ENCODE measurements at places on chromosomes 12 and 14.

- no peak for DNase-seq
These were observed 33.7 kb downstream of the TCTN1 start for GRCh38 chr12:110647631-110648040.

- no peak for DNase-seq
These were observed 84.0 kb downstream of the MSRB3 start for GRCh38 chr12:65362234-65363031.

GRCh38 chr12:3803865-3804472, 51.1 kb upstream of the CRACR2A start:
- DNase-seq, result peak; percentile 75

- DNase-seq, result no peak
These were observed 152.0 kb downstream of the TMEM132C start for GRCh38 chr12:128418944-128419343.

GRCh38 chr12:67426067-67426466, 156.9 kb downstream of the CAND1 start:
- no peak for DNase-seq

- no peak for DNase-seq
These were observed 217.3 kb downstream of the MON2 start for GRCh38 chr12:62683776-62684569.

DNA sequence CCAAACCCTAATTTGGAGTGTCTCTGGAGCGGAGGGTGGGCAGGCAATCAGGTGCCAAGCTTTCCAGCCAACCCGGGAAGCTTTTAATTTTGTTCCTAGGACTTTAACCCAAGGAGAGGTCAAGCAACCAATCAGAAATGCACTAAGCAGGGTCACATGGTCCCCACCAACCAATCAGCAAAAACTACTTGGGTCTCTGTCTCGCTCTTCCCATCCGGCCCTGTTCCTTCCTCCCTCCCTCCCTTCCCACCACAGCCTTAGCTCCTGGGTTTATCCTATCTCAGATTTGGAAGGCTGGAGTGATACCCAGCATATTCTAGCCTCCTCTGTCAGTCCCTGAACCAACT, 7.3 kb downstream of the HOXC5 start:
- DNase-seq, result no peak

GRCh38 chr12:116426391-116427136, 132.6 kb upstream of the MAP1LC3B2 start:
- DNase-seq, result peak; percentile 94

DNA sequence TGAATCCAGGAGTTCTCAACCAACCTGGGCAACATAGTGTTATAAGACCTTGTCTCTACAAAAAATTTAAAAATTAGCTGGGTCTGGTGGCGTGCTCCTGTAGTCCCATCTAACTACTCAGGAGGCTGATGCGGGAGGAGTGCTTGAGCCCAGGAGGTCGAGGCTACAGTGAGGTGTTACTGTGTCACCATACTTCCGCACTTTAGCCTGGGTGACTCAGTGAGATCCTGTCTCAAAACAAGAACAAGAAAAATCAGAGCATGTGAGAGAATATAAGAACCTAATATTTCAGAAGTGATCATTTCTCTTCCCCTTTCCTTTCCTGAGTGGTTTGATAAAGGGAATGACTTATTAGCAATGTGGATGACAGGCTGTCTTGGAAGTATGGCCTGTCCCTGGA, 9.5 kb downstream of the TRAF3 start:
- no peak for DNase-seq

DNA sequence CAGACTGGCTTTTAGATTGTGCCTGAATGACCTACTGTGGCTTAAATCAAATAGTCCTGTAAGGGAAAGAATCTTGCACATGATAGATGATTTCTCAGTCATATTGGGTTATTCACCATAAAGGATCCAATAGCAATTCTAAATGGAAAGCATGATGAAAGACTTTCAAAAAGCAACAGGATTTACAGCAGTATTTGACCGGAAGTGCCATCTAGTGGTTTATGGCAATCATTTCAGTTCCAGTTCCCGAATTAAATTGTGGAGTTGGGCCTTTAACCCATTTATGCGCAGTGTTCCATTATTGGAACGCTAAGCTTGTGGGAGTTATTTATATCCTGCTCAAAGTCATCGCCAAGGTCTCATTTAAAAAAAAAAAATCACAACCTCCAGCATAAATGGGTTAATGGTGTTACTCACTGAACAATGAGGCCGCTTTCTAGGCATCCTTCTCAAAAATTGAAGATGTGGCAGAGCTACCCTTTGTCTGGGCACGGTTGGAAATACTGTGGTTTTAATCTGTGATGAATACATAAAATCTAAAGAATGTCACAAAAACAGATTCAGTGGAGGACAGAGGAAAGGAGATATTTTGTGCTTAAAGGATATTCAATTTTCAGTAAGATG, 60.8 kb upstream of the REP15 start:
- peak; percentile 74 for DNase-seq

DNA sequence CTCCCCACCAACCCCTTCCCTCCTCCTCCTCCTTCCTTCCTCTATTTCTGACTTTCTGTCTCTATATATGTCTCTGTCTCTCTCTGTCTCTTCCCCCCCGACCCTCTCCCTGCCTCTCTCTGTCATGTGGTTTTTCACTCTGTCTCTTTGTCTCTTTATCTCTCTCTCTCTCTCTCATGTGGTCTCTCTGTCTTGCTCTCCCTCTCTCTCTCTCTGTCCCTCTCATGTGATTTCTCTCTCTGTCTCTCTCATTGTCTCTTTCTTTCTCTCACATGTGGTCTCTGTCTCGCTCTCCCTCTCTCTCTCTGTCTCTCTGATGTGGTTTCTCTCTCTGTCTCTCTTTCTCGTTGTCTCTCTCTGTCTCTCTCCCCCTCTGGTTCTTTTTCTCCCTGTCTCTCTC, 59.3 kb downstream of the PHETA1 start:
- no peak for DNase-seq

- DNase-seq, result no peak
These were observed 75.1 kb downstream of the SLC24A4 start for GRCh38 chr14:92397953-92398564.

DNA sequence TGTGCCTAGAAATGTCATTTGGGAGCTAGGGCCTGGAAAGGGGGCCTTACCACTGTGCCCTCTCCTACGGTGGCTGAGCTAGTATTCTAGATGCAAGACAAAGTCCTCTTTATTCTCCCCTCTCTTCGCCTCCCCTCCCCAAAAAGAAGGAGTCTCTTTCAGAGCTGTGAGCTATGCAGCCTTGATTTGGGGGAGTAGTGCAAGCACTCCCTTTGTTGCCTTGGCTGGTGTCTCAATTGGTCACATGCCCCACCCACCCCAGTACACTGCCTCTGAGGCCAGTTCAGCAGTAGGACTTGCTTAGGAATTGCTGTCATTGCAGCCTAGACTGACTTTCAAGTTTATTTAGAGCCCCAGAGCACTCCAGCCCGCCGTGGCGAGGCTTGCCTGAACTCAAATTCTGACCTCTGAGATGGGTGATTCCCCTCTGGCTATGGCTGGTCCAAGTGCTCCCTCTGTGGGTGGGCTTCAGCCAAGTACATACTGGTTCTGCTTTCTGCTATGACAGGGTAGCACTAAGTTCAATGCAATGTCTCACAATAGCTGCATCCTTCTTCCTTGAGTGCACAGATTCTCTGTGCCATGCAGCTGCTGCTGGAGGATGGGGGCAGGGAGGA, 37.0 kb upstream of the FBXO33 start:
- no peak for DNase-seq

DNA sequence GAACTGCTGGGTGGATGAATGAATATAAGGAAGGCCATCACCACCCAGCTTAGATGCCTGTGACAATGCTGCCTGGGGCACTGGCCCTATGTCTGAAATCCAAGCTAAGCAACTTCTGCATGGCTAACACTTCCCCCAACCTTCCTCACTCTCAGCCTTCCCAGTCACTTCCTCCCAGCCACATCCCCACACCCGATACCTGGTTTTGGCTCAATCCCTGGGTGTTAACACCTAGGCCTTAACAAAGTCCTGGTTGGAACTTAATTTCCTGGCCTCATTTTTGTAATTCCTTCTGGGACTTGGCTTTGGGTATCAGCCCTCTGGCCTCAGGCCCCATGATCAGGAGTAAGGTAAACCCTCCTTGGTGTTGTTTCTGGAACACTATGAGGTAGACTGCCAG, 110.0 kb downstream of the EFCAB11 start:
- DNase-seq, result no peak

DNA sequence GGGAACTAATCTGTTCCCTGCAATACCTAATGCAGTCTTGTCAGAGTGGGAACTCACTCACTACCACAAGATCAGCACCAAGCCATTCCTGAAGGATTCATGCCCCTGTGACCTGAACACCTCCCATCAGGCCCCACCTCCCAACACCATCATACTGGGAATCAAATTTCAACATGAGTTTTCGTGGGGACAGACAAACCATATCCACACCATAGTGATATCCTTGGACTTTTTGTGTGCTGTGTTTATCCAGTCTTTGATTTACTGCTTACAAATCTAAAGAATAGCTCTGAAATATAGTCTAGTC, 243.5 kb downstream of the FBXL14 start:
- DNase-seq, result no peak

- peak; percentile 60 for DNase-seq
These were observed 113.7 kb downstream of the NCOR2 start for GRCh38 chr12:124453419-124454351.

- DNase-seq, result no peak
These were observed 22.0 kb upstream of the TMED10 start for GRCh38 chr14:75198291-75198933.

- peak; percentile 37 for DNase-seq
These were observed 163.6 kb upstream of the PLEKHG7 start for GRCh38 chr12:92539110-92539749.

- no peak for DNase-seq
These were observed 40.8 kb upstream of the RFLNA start for GRCh38 chr12:124254126-124254525.

DNA sequence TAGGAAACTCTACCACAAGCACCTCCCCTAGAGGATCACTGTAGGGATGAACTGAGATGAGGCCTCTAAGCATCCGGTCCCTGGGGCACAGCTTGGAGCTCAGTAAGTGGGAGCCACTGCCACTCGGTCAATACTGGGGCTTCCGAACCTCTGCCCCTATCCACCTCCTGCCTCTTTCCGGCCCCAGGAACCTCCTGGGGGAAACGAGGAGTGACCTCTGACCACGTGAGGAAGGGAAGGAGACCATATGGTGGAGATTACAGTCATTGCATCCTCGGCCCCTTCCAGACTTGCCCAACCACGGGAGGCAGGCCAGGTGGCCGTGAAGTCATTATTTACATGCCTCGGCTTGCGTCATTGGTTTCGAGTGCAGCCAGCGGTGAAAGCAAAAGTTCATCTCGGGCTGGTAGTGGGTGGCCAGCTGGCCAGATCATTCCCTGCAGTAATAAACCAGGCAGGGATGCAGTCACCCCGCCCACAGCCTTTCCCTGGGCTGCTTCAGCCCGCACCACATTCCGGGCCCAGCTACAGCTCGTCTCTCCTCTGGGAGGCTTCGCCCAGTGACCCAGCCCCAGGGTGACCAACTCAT, 65.4 kb downstream of the C14orf132 start:
- DNase-seq, result peak; percentile 74

DNA sequence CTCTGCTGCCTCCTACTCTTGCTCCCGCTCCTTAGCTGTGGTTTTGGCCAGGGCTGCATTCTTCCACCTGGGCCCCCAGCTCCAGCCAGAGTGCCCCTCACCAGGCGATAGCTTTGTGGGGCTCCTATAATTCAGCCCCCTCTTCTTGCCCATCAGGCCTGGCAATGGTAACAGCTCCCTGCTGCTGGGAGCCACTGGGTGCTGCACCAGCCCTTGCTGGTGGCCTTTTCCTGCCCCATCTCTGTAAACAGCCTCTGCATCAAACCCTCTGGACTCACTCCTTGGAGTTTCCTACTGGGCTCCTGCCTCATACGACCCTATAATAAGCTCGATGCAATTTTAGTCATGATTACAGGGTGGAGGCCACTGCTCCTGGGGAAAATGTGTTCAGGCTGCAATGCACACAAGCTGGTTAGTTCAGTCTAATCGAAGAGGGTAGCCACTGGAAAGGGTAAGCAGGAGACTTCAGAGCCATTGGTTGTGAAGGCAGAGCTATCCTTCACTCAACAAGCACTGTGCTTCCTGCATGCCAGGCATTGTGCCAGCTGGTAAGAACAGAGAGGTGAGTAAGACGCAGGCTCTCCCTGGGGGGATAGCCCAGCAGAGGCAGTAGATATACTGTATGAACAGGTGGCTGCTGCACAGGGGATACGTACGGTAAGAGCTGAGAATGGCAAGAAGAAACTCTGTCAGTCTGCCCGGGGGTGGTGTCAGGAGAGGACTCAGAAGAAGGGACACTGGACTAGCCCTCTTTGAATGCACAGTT, 24.7 kb downstream of the CLMN start:
- DNase-seq, result no peak

GRCh38 chr12:81128930-81129554, 51.2 kb downstream of the ACSS3 start:
- peak; percentile 10 for DNase-seq

GRCh38 chr12:89352492-89353187, at the start of gene DUSP6:
DUSP6 (minus strand) TSS chr12:89352501; CDS start chr12:89352039, 462 bp downstream.
- peak; percentile 88 for DNase-seq

- DNase-seq, result no peak
These were observed 257.8 kb upstream of the CCDC196 start for GRCh38 chr14:66228267-66228970.

DNA sequence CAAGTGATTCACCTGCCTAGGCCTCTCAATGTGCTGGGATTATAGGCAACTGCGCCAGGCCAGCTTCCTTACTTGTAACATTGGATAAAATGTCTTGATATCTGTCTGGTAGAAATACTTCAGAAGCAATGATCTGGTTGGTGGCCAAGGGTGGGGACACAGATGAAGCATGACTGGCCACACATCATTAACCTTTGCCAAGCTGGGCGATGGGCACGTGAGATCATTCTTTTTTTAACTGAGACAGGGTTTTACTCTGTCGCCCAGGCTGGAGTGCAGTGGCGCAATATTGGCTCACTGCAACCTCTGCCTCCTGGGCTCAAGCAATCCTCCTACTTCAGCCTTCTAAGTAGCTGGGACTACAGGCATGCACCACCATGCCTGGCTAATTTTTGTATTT, 31.1 kb downstream of the PLEKHH1 start:
- no peak for DNase-seq

- no peak for DNase-seq
These were observed 10.0 kb downstream of the BHLHE41 start for GRCh38 chr12:26114720-26115401.

DNA sequence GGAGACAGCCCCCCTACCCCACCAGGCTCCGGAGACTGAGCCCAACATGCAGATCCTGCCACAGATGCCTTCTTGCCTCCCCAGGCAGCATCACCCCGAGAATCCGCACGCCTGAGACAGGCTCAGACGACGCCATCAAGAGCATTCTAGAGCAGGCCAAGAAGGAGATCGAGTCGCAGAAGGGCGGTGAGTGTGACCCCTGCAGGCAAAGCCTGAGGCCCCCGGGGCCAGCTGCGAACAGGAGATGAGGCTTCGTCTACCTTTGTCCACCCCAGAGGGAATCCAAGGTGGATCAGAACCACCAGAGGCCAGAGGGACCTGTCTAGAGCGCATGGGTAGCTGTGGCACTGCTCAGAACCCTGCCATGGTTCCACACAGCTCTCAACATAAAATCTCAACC, 56.9 kb downstream of the PHETA1 start:
- no peak for DNase-seq

DNA sequence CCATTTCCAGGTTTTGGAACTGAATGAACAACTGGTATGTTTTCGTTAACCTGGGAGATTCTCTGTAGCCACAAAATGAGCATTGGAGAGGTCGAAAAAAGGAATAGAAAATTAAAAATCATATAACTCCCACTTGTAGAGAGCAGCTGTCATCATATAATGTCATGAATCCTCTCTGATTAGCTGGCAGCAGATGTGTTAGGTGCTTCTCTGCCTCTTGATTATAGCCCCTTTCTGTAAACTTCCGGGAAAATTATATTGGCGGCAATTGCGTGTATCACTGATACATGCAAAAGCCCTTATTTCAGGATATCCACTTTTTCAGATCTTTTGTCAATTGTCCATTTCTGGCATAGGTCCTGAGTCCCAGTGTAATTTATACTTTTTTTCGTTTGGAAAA, 31.7 kb downstream of the FGD4 start:
- DNase-seq, result no peak
